ENCODE measurements at places on chromosomes 1 and 21. TPM values are rescaled to one million over a fixed set of nuclear protein-coding genes. Genes with fewer than 3 reads are reported as not detected.
A peak's percentile ranks its signal among the peaks of the same experiment; 100 is the strongest.

The GPATCH2 gene
- 3.8 TPM for total RNA-seq

The TP73 gene
- total RNA-seq = not detected

The IFNLR1 gene
- total RNA-seq = 0.32 TPM

The PKP1 gene
- total RNA-seq = not detected

The KRTAP6-2 gene
- not detected for total RNA-seq

The BGLAP gene
- 19.1 TPM for total RNA-seq

DNA sequence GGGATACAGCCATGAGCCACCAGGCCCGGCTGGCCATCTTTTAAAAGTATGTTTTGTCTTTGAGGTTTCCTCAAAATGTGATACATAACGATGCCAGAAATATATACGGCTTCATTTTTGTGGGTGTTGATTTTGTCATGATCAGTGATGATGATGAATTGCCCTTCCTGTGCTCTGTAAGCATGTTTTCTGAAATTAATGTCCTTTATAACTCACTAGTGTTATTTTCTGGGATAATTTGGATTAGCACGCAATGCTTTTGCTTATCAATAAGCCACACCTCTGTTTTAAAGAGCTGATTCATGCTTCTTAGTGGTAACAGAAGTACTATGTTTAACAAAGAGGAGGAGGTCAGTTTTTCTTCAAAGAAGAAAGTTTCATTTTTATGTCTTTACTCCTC is 25.6 kb downstream of the PHACTR4 start:
- H3K27me3 ChIP-seq = no peaks in the 10 kb centered on the region
- H3K36me3 ChIP-seq = peaks cover 7% of the 10 kb centered on the region
- no peak overlapping the region for H3K4me3 ChIP-seq
- DNase-seq = no peak
- H3K27ac ChIP-seq = no peak overlapping the region

GRCh38 chr1:172726740-172727139 is 67.8 kb downstream of the FASLG start:
- no peak overlapping the region for H3K27ac ChIP-seq
- H3K4me1 ChIP-seq = no peaks in the 10 kb centered on the region
- H3K36me3 ChIP-seq = no peaks in the 10 kb centered on the region
- DNase-seq = no peak
- no peaks in the 10 kb centered on the region for H3K27me3 ChIP-seq

- no peak for DNase-seq
- H3K27me3 ChIP-seq = no peaks in the 10 kb centered on the region
- no peak overlapping the region for H3K4me3 ChIP-seq
- H3K4me1 ChIP-seq = no peaks in the 10 kb centered on the region
- H3K27ac ChIP-seq = no peak overlapping the region
Observed at GRCh38 chr1:203776636-203777035, 11.7 kb downstream of the LAX1 start.

GRCh38 chr1:156248323-156248683 is 447 bp upstream of the PAQR6 start:
- no peaks in the 10 kb centered on the region for H3K27me3 ChIP-seq
- no peaks in the 10 kb centered on the region for H3K4me1 ChIP-seq
- peaks cover 40% of the 10 kb centered on the region for H3K36me3 ChIP-seq
- H3K27ac ChIP-seq = no peak overlapping the region

DNA sequence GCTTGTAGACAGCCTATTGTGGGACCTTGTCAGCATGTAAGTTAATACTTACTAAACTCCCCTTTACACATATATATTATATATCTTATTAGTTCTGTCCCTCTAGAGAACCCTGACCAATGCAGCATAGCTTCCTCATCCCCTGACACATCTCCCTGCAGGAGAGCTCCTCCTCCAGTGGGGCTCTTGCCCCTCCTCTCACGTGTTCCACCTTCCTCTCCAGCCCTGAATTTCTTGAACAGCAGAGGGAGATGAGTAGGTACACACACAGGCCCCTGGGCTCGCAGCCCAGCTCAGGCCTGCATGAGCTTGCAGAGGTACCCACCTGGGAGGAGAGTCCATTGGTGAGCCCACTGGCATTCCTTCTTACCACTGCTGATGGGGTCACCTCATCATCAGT is 27.3 kb upstream of the GOLT1A start:
- no peaks in the 10 kb centered on the region for H3K4me1 ChIP-seq
- no peak overlapping the region for H3K27ac ChIP-seq
- no peaks in the 10 kb centered on the region for H3K36me3 ChIP-seq
- H3K4me3 ChIP-seq = no peak overlapping the region
- H3K27me3 ChIP-seq = no peaks in the 10 kb centered on the region

DNA sequence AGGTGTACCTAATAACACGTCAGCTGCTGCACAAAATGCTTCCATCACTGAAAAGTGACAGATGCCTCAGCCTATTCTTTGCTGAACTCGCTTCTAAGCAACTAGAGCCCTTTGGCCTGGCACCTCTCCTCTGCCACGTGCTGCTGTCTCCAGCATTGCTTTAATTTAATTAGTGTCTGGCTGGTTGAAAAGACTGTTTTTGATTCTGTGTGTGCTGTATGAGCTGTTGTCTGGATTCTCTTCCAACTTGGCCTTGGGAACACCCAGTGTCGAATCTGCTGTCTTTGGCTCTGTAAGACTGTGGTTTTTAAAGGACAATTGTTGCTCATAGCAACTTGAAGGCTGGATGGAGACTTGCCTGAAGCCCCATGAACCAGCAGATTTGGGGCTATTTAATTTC is 109.5 kb downstream of the PSMG1 start:
- DNase-seq = peak; percentile 71
- H3K4me1 ChIP-seq = no peaks in the 10 kb centered on the region
- no peak overlapping the region for H3K4me3 ChIP-seq
- no peaks in the 10 kb centered on the region for H3K36me3 ChIP-seq

- no peak for DNase-seq
- no peak overlapping the region for H3K27ac ChIP-seq
- H3K36me3 ChIP-seq = no peaks in the 10 kb centered on the region
- no peak overlapping the region for H3K4me3 ChIP-seq
Observed at GRCh38 chr1:201053155-201053860, 29.8 kb upstream of the KIF21B start.

DNA sequence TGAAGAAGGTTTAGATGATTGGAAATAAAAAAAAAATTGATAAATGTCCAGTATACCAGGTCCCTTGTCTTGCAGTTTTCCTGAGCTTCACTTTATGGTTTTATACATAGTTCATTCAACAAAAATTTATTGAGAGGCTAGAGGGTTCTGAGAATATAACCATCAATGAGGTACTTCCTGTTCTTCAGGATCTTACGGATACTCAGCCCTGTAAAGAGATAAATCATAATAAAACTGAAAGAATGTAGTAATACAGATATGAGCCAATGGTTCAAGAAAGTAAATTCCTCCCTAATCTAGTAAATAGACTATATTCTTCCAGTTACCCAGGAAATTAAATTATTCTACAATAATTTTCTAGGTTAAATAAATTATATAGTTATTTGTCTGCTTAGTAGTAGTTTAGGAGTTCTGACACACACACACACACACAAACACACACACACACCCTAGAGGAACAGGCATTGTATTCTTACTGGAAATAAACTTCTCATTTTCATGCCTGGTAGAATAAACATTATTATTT is 70.4 kb upstream of the HMCN1 start:
- no peaks in the 10 kb centered on the region for H3K27me3 ChIP-seq
- H3K4me3 ChIP-seq = no peak overlapping the region
- H3K4me1 ChIP-seq = no peaks in the 10 kb centered on the region

GRCh38 chr21:19468991-19469715 is 1065.6 kb upstream of the TMPRSS15 start:
- H3K27ac ChIP-seq = no peak overlapping the region
- H3K27me3 ChIP-seq = no peaks in the 10 kb centered on the region
- H3K4me3 ChIP-seq = no peak overlapping the region
- no peaks in the 10 kb centered on the region for H3K4me1 ChIP-seq
- no peaks in the 10 kb centered on the region for H3K36me3 ChIP-seq
- no peak for DNase-seq

- DNase-seq = peak; percentile 53
- peaks cover 11% of the 10 kb centered on the region for H3K4me1 ChIP-seq
- H3K27ac ChIP-seq = no peak overlapping the region
- no peaks in the 10 kb centered on the region for H3K27me3 ChIP-seq
Observed at GRCh38 chr1:2384941-2385481, 6.3 kb downstream of the MORN1 start.

DNA sequence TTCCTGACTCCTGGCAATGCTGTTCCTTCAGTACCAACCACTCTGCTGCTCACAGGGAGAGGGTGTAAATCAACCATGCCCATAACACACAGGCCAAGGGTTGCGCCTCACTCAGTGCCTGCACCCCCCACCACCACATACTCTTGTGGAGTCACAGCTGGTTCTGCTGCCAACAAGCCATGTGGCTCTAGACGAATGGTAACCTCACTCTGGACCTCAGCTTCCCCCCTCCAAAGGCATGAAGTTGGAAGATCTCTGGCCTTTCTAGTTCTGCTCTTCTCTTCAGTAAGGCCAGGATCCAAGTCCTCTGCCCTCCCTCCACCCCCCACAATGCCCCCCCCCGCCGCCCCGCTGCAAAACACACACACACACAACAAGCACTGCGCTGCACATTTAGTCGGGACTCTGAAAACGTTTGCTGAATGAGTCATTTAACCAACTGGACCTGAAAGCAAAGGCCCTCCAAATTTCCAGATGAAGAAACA is 1.7 kb upstream of the GLIS1 start:
- H3K27me3 ChIP-seq = no peaks in the 10 kb centered on the region
- H3K4me1 ChIP-seq = peaks cover 13% of the 10 kb centered on the region
- H3K4me3 ChIP-seq = no peak overlapping the region
- no peak overlapping the region for H3K27ac ChIP-seq
- no peak for DNase-seq

DNA sequence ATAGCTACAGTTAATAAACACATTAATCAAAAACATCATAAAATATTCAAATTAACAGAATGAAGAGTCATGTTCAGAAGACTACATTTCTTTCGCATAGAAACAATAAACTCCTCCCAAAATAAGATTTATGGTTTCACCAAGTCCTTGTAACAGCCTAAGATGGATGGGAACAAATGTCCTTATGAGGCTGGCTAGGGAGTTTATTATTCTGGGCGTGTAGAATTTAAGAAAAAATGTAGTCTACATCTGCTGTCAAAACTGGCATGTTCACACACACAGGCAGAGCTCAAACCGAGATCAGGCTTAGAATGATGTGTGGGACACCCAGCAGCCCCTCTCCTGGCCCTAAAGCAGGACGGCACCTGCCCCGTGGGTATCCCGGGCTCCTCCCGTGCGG is 101.1 kb downstream of the NPHP4 start:
- no peak for DNase-seq
- no peaks in the 10 kb centered on the region for H3K4me1 ChIP-seq
- peaks cover 5% of the 10 kb centered on the region for H3K36me3 ChIP-seq
- no peaks in the 10 kb centered on the region for H3K27me3 ChIP-seq
- H3K27ac ChIP-seq = no peak overlapping the region

GRCh38 chr1:19411612-19412011 is 73.7 kb downstream of the CAPZB start:
- H3K4me1 ChIP-seq = peaks cover 57% of the 10 kb centered on the region
- H3K36me3 ChIP-seq = no peaks in the 10 kb centered on the region
- no peaks in the 10 kb centered on the region for H3K27me3 ChIP-seq
- no peak overlapping the region for H3K4me3 ChIP-seq
- H3K27ac ChIP-seq = peak overlapping the region; percentile 50

- H3K36me3 ChIP-seq = no peaks in the 10 kb centered on the region
- no peaks in the 10 kb centered on the region for H3K27me3 ChIP-seq
- no peak overlapping the region for H3K27ac ChIP-seq
- DNase-seq = no peak
- no peaks in the 10 kb centered on the region for H3K4me1 ChIP-seq
Observed at GRCh38 chr21:28142697-28143096, 850.0 kb downstream of the LTN1 start.

GRCh38 chr1:18528616-18529015 is 47.9 kb downstream of the KLHDC7A start:
- DNase-seq = no peak
- H3K4me3 ChIP-seq = no peak overlapping the region
- H3K36me3 ChIP-seq = no peaks in the 10 kb centered on the region
- H3K4me1 ChIP-seq = no peaks in the 10 kb centered on the region
- no peak overlapping the region for H3K27ac ChIP-seq

DNA sequence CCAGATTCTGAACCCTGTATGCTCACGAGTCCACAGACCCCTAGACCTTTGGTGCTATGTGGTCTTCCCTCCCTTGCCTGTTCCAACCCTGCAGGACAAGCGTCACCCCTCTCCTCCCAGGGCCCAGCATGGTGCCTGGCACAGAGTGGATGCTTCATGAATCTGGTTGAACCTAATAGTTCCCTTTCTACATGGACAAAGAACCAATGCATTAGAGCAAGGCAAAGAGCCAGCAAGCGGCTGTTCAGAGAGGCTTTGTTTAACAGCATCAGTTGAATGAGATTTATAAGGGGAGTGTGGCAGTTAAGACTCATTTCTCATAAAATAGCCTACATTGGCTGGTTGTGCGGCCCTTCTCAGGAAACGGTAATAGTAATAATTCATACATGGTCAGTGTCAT is 14.9 kb downstream of the SLC26A9 start:
- H3K27ac ChIP-seq = no peak overlapping the region
- H3K4me1 ChIP-seq = no peaks in the 10 kb centered on the region
- H3K4me3 ChIP-seq = no peak overlapping the region
- H3K27me3 ChIP-seq = no peaks in the 10 kb centered on the region
- no peaks in the 10 kb centered on the region for H3K36me3 ChIP-seq
